ENCODE measurements at places on chromosomes 13 and 19.

- no peak for DNase-seq
Measured at GRCh38 chr13:39521701-39522100, 81.3 kb downstream of the LHFPL6 start.

DNA sequence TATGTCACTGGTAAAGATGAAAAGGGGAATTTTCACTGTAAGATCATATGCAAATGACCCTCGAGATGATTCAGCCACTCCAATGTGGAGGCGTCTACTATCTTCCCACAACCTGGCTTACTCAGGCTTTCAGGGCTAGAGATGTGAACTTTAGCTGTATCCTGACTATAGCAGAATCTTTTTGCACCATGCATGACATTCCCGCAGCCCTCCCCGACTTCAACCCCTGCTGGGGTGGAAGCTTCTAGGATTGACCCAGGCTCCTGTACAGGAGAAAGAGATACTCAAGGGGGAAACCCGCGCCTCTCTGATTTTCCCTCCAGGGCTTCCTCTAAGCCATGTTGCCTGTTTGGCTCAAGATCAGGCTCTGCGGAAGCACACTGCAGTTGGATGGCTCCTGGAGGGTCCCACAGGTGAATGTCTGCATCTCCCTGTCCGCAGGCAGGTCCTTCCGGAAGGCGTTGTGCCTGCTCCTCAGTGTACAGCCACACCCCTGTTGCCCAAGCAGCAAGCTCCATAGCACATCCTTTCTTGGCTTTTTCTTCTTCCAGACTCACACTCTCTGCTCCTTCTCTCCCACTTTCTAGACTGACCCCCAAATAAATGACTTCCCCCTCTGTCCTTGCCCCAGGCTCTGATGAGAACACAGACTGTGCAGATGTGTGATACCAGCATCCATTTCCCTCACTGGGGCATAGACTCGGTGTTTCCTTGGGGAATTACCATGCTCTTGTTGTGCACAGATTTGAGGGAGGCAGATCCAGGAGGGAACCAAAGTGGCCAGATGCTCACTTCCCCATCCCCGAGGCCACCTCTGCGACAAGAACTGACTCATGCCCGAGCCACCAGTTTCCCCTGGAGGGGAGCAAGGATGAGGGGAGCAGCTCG, 29.1 kb upstream of the POP4 start:
- DNase-seq, result no peak

DNA sequence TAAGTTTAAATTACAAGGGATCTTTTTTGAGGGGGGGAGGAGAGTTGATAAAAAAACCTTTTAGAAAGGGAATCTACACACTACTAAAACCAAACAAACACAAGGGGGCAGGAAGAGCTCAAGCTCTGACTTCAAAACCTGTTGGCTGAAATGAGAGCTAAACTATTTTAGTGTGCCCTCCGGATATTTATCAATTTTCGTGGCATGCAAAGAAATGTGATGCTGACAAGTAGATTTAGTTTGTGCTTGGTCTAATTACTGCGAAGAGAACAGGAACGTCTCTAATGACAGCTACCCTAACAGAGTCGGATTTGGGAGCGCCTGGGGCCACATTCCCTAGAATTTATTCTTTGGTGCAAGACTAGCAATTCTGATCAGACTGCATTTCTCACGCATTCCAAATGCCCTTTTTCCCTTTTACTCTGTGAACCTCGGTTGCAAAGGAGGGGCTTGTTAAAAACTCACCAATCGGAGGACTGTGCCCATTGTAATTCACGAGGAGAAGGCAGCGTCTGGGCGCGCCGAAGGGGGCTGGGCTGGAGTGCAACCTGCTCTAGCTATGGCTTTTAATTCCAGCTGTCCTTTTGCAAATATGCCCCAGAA, 802 bp upstream of the FREM2 start:
- no peak for DNase-seq

- no peak for DNase-seq
Measured at GRCh38 chr13:29571876-29572570, 23.5 kb downstream of the SLC7A1 start.

GRCh38 chr19:42109896-42110295, 22.4 kb downstream of the POU2F2 start:
- no peak for DNase-seq

GRCh38 chr13:77415253-77416071, 88.6 kb upstream of the MYCBP2 start:
- DNase-seq, result no peak

DNA sequence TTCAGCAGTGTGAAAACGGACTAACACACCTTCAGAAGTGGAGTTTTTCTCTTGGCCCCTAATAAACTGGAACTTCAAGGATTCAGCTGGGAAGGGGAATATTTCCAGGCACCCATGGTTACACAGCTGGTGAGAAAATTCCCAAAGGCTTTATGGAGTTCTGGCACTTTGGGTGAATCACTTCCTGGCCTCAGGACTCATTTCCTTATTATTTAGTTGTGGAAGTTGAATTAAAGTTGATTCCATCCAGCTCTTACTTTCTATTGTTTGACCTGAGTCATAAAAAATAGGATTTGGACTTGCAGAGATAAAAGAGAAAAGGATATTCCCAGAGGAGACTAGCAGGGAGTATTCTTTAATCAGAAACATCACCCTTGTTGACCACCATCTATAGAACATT, 882.1 kb downstream of the UQCRFS1 start:
- no peak for DNase-seq

GRCh38 chr13:77853703-77854102, 64.9 kb downstream of the EDNRB start:
- DNase-seq, result no peak

GRCh38 chr19:33156334-33156733, 24.4 kb downstream of the WDR88 start:
- no peak for DNase-seq

GRCh38 chr13:98869408-98870090, 108.3 kb downstream of the DOCK9 start:
- no peak for DNase-seq

GRCh38 chr19:53865523-53865917, 2.2 kb upstream of the MYADM start:
- no peak for DNase-seq

DNA sequence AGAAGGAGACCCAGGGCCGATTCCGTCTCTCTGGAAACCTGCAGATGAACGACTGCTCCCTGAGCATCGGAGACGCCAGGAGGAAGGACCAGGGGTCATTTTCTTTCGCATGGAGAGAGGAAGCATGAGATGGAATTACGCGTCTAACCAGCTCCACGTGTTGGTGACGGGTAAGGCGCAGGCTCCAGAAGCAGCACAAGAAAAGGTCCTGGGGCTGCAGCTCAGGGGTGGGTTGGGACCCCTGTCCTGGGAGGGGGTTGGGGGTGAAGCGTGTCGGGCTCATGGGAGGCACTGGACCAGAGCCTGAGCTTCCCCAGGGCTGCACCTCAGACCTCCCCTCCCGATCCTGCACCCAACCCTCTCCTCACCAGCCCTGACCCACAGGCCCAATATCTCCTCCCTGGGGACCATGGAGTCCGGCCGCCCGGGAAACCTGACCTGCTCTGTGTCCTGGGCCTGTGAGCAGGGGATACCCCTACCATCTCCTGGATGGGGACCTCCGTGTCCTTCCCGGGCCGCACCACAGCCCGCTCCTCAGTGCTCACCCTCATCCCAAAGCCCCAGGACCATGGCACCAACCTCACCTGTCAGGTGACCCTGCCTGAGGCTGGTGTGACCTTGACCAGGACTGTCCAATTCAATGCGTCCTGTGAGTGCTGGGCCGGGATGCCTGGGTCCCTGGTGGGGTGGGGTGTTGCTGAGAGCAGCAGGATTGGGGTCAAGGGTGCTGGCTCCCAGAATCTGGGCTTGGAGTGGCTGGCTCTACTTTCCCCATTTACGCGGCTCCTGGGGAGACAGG, 39.6 kb upstream of the CD33 start:
- no peak for DNase-seq

DNA sequence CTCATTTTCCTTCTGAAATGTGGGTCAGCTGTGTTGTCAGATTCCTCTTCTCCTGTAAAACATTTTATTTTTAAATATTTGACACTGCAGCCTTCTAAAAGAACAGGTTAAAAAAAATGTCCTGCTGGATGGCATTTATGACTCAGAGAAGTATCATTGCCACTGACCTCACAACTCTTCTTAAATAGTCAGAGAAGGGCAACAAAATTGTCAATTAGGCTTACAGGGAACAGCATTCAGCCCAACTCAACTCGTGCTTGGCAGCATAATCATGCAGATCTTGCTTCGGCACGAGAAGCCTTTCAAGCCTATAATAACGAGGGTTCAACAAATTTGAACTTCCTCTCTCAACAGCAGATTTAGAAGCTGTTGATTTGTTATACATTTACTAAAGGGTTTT, 296.7 kb upstream of the DACH1 start:
- no peak for DNase-seq

DNA sequence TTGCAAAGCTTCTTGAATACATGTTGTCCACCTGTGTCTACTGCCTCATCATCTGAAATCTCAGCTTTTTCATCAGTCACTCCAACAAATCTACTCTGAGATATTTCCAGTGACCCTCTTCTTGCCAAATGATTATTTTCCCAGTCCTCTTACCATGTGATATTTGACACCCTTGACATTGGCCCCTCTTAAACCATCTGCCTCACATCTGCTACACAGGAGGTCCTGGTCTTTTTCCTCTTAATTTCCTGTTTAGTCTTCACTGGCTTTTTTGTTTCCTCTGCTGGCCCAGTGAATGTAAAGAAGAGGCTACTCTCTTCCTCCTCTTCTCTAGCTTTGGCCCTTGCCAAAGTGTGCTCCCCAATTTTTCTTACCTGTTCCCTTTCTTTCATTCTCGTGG, 218.7 kb downstream of the DNAJC15 start:
- no peak for DNase-seq

DNA sequence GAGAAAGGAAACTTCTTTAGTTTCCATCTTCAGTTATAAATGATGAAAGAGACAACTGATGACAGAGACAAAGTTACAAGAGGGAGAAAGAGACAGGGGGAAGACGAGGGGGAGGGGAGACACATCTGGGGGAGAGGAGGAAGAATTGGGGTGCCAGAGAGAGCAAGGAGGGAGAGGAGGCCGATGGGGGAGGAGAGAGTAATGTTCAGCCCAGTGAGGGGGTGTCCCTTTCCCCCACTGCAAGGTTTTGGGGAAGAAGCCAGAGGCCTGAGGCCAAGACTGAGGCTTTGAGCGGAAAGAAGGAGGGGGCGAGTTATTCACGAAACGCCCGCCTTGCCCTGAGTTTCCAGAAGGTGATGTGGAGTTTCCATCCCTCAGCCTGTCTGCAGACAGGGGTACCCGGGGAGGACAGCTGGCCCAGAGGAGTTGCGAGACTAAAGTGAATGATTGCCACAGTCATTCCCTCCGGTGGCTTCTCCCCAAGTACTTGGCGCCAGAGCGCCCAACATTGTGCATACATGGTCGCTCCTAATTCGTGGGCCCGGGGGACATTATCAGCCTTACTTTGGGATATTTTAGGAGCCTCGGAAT, 558 bp upstream of the PPAN start:
- DNase-seq, result no peak

- no peak for DNase-seq
Measured at GRCh38 chr13:32503727-32504126, 34.9 kb downstream of the N4BP2L2 start.

GRCh38 chr13:45196096-45196495, 4.7 kb downstream of the KCTD4 start:
- no peak for DNase-seq

GRCh38 chr19:41877916-41878905, 1.1 kb downstream of the CD79A start:
- no peak for DNase-seq

- DNase-seq, result no peak
Measured at GRCh38 chr13:101185606-101186005, 230.7 kb downstream of the NALCN start.

DNA sequence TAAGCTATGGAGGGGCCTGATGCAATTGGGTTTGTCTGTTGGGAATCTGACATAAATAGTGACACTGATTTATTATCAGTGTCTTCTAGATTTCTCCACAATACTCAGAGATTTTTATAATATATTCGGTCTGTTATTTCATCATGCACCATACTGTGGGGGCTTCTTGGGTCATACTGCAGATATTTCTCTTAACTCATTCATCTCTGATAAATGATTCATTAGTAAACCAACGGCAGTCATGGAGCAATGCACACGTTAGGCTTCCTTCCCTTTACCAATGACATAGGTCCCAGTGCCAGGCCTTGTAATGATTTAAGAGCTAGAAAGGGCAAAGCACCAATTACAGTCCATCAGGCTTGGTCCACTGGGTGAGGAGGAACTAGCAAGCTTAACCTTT, 53.6 kb downstream of the FAM216B start:
- DNase-seq, result no peak

GRCh38 chr13:56736966-56737365, 403.8 kb upstream of the PRR20A start:
- no peak for DNase-seq

DNA sequence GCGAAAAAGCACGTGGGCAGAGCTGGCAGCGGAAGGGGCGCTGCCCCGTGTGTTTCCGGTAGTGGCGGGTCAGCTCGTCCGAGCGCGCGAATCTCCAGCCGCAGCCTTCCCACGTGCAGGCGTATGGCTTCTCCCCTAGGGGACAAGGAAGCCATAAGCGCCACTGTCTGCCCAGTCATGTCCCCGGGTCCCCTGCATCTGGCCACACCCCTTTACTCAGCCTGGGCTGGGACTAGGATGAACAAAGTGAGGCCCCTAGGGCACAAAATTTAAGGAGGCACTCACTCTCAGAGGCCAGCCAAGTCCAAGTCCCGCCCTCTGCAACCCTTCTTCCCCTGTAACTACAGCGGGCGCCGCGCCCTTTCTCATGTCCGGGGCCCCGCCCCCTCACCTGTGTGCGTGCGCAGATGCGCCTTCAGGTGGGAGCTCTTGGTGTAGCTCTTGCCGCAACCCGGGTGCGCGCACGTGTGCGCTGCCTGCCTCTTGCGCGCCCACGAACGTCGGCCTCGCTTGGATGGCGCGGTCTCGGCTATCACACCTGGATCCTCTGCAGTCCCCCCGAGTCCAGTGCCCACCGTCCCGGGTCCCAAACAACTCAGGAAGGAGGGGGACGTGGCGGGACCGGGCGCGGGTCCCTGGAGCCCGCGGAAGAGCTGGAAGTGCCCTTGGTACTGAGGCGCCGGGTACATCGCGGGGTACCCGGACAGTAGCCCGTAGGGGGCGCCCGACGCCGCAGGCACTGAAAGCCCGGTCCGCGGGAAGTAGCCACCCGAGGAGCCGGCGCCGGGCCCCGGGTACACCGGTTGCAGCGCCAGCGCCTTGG, 1.9 kb downstream of the KLF1 start:
- DNase-seq, result no peak

GRCh38 chr19:6590827-6591319, at the start of gene CD70:
Gene CD70, minus strand, starts transcription at chr19:6591150. Its CDS starts 148 bp downstream, at chr19:6591002.
- no peak for DNase-seq

GRCh38 chr19:14413693-14414181, 5.4 kb downstream of the DDX39A start:
- DNase-seq, result no peak

- no peak for DNase-seq
Measured at GRCh38 chr19:41545547-41545946, 30.4 kb upstream of the CEACAM21 start.

DNA sequence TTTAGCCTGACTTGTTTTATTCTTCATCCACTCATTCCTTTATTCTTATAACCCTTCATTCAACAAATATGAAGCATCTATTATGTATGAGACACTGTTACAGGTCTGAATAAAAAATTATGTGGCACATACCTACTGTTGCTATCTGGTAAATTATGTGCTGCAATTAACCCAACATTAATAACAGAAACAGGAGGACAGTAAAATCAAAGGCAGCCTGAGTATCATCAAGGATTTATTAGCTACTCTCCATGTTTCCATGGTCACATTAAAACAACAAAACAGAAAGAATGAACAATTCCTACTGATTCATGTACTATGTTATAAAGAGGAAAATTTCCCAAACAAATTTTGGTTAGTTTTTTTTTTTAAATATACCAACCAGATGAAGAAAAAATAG, 43.9 kb downstream of the RAP2A start:
- DNase-seq, result no peak
